Activated naive CD8-positive, alpha-beta T cell treated with anti-CD3 and anti-CD28 coated beads, Interleukin-2, amount 50 U/mL, for 24 hours (primary cell): ENCODE measurements at places on chromosomes 4 and X.

DNA sequence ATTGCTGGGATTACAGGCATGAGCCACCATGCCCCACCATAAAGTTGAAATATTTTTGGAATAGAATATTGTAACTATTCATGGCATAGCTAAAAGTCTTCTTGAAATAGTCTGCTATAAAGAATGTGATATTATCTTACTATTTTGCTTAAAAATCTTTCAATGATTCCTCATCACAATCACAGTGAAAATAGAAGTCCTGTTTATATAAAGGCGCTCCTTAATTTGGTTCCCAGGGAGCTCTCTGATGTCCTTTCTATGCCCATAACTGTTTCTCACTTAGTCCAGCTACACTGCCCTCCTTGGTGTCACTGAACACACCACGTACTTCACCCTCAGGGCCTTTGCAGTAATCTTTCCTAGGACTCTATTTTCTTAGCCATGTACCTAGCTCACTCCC is 331.7 kb upstream of the GIMD1 start:
- no peaks in the 10 kb centered on the region for H3K36me3 ChIP-seq
- H3K4me3 ChIP-seq = no peak overlapping the region
- no peak overlapping the region for H3K27ac ChIP-seq
- no peaks in the 10 kb centered on the region for H3K4me1 ChIP-seq
- H3K27me3 ChIP-seq = no peaks in the 10 kb centered on the region
- DNase-seq = no peak

DNA sequence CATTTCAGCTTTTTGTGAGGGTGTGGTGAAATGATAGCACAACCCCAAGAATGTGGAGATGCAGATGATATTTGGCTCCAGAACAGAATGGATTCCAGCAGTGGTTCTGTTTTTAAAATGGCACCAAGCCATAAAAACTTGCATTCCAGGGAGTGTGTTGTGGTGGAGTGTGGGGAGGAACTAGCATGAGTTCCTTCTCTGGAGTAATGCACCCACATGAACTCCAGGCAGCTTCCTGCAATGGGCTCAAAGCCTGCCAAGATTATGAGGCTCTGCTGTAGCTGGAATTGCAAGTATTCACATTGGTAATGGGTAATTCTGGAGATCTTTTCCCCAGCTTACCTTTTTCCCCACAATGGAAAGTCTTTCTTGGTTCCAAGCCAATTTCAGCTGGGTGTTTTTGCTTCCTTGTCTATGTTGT is 161.4 kb downstream of the RAB28 start:
- no peak overlapping the region for H3K4me3 ChIP-seq
- no peaks in the 10 kb centered on the region for H3K27me3 ChIP-seq
- H3K36me3 ChIP-seq = peaks cover 25% of the 10 kb centered on the region
- no peak for DNase-seq

GRCh38 chr4:39614487-39615162 is 24.0 kb downstream of the SMIM14 start:
- peaks cover 10% of the 10 kb centered on the region for H3K4me1 ChIP-seq
- H3K36me3 ChIP-seq = no peaks in the 10 kb centered on the region
- H3K27me3 ChIP-seq = no peaks in the 10 kb centered on the region
- H3K4me3 ChIP-seq = no peak overlapping the region

DNA sequence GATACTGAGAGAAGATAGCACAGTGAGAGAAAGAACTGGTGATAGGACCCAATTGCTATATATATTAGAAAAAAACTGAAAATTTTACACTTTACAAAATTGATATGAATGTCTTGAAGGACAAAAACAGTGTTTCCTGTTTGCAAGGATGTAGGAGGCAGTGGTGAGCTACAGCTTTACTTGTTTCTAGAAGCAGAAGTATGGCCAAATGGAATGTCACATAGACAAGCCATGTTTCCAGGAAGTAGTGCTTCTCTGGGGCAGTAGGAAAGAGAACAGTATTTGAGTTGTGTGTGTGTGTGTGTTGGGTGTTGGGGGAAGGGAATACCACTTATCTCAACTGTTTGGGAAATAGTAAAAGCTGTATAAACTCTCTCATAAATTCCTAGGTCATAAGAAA is 60.9 kb upstream of the IBSP start:
- H3K4me3 ChIP-seq = no peak overlapping the region
- no peaks in the 10 kb centered on the region for H3K4me1 ChIP-seq

DNA sequence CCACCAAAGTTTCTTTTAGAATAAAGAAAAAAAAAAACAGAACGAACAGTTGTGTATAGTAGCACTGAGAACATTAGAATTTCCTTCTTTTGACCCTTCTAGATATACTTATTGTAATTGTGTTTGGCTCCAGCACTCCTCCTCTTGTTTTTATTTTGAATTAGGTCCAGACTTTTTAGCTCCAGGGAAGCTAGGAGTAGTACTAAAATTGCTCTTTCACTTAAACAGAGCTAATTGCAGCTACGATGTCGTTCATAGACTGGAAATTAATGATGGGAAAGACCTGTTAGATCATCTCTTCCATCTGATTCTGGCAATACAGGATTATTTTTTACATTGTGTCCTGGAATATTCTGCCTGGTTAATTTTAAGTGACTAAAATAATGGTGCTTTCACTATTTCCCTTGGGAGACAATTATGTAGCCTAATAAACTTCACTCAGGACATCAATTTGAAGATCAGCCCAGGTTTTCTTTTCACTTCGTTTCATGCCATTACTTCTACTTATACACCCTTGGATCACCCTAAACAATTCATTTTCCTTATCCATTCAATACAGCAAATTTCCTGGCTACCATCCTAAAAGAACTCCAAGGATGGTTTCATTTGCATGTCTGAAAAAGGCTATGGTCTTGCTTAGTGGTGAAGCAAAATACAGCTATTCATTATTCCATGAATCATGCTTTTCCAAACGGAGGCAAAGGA is 480.8 kb upstream of the TECRL start:
- no peak for DNase-seq
- H3K4me1 ChIP-seq = no peaks in the 10 kb centered on the region
- H3K4me3 ChIP-seq = no peak overlapping the region
- H3K27me3 ChIP-seq = no peaks in the 10 kb centered on the region

DNA sequence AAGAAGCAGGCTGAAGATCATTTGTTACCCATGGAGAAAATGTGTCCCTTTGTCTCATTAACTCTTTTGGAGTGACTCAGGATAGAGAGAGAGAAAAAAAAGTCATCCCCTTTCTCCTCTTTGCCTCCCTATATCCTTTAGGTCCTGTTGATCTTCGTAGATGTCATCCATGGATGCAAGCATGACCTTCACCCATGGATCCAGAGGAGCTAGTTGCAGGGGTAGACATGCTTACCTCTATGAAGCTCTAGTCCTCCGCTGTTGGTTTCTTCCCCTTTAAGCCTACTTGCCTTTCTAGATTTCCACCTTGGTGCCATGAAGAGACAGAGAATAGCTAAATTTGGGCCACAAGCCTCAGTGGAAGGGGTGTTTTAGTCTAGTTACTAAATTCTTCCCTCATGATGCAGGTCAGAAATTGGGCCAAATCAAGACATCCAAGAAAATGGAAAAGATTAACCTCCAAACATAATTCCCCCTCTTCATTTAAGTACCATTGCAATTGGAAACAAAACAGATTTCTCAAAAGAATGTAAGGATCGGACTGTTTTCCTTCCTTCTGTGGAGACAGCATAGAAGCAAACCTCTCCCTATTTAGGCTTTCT is 178.4 kb downstream of the TECRL start:
- no peaks in the 10 kb centered on the region for H3K27me3 ChIP-seq
- no peak overlapping the region for H3K27ac ChIP-seq
- DNase-seq = no peak
- no peaks in the 10 kb centered on the region for H3K4me1 ChIP-seq
- no peak overlapping the region for H3K4me3 ChIP-seq

DNA sequence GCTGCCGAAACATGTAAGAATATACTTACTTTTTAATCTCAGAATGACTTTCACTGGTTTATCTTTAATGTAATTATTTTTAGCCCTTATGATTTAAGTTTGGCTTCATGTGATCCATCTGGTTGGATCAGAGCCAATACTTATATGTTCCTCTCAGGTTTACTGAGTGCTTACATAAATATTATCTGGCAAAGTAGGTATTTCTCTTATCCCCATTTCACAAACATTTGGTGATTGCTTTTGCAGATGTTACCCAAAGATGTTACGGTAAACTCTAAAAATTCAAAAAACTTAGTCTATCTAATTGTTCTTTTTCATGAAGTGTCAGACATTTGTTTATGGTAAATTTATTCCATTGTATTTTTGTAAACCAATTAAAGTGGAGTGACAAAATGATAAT is 115.0 kb upstream of the TLL1 start:
- no peaks in the 10 kb centered on the region for H3K4me1 ChIP-seq
- no peak overlapping the region for H3K27ac ChIP-seq
- no peak overlapping the region for H3K4me3 ChIP-seq
- H3K36me3 ChIP-seq = no peaks in the 10 kb centered on the region
- DNase-seq = no peak
- H3K27me3 ChIP-seq = no peaks in the 10 kb centered on the region
